ENCODE measurements at places on chromosomes 1 and 21.

DNA sequence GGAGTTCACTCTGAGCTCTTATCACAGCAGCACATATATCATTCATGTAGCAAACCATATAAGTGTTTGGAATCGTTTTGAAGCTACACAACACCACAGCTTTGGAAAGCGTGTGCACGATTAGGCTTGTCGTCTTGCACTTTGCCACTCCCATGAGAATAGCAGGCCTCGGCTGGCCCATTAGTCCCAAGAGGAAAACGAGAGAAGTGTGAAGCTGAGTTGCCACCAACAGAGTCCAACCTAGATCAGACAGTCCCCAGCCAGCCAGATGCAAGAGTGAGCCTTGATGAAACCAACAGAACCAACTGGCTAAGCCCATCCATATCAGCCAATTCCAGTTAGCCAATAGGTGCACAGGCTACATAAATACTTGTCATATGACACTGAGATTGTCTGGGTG is 238.4 kb downstream of the C1orf94 start:
- DNase-seq = no peak

DNA sequence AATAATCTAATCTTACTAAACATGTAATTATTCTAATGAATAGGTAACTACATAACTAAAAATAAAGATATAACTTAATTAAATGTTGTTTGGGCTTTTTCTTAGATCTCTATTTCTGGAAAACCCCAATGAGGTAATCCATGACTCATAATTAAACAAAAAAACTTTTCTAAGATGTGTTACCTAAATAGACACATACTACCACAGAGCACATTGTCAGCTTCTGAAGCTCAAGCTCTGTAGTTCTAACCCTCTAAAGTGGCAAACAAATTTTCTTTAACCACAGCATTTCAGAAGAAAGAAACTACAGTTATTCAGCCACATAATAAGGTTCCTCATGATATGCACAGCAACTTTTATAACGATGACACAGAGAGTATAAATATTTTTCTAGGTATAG is 4.2 kb downstream of the OR6K3 start:
- DNase-seq = no peak

GRCh38 chr1:53579221-53580008 is 120.2 kb downstream of the DMRTB1 start:
- no peak for DNase-seq

GRCh38 chr1:201791051-201791778 is 37.7 kb upstream of the IPO9 start:
- DNase-seq = no peak

DNA sequence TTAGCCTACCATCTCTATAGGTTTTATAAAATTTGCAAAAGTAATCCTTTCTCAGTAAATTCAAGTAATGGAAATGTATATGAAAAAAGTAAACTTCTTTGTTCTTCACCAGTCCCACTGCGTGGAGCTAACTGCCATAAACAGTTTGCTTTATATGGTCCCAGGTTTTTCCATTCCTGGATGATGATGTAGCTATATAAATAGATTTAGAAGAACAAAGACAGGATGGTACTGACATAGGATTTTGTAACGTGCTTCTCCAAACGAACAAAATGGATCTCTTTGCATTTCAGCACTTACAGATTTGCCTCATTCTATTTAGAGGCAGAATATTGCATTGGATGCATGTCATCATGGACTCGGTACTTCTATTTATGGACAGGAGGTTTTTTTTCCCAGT is 57.3 kb downstream of the SMYD2 start:
- no peak for DNase-seq

- DNase-seq = no peak
These were observed 173.4 kb downstream of the ZZZ3 start for GRCh38 chr1:77509051-77509492.

DNA sequence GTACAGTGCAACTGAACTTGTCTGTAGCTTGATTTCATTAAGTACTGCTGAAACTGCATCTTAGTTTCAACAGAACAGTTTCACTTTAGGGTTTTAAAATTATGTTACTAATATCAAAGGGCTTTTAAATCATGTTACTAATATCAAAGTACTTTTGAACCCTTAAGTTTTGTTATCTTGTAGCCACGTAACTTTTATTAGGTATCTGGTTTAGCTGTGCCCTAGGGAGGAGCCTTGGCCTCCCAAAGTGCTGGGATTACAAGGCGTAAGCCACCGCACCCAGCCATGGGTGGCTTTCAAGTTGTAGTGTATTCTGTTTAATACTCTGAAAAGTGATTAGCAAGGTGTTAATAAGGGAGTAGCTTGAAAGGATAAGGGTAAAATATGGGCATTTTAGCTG is 2.0 kb downstream of the KDM4A start:
- DNase-seq = no peak

GRCh38 chr1:70714149-70714548 is 303.1 kb downstream of the CTH start:
- DNase-seq = no peak

- no peak for DNase-seq
These were observed 15.2 kb upstream of the IGSF3 start for GRCh38 chr1:116682641-116683221.
